SW480 (cell line): ENCODE measurements at places on chromosomes 1 and 21.

DNA sequence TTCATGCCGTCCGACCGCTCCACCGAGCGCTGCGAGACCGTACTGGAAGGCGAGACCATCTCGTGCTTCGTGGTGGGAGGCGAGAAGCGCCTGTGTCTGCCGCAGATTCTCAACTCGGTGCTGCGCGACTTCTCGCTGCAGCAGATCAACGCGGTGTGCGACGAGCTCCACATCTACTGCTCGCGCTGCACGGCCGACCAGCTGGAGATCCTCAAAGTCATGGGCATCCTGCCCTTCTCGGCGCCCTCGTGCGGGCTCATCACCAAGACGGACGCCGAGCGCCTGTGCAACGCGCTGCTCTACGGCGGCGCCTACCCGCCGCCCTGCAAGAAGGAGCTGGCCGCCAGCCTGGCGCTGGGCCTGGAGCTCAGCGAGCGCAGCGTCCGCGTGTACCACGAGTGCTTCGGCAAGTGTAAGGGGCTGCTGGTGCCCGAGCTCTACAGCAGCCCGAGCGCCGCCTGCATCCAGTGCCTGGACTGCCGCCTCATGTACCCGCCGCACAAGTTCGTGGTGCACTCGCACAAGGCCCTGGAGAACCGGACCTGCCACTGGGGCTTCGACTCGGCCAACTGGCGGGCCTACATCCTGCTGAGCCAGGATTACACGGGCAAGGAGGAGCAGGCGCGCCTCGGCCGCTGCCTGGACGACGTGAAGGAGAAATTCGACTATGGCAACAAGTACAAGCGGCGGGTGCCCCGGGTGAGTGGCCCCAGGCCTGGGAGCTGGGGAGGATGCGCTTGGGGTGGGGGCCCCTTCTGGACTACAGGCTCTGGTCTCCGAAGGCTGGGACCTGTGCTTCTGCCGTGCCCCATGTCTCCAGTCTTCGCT is 1.1 kb downstream of the SKI start:
- DNase-seq, result peak; percentile 39

GRCh38 chr1:229030630-229031029 is 240.3 kb upstream of the RAB4A start:
- no peak for DNase-seq

GRCh38 chr1:6646499-6647148 is 22.0 kb downstream of the THAP3 start:
- peak; percentile 58 for DNase-seq

DNA sequence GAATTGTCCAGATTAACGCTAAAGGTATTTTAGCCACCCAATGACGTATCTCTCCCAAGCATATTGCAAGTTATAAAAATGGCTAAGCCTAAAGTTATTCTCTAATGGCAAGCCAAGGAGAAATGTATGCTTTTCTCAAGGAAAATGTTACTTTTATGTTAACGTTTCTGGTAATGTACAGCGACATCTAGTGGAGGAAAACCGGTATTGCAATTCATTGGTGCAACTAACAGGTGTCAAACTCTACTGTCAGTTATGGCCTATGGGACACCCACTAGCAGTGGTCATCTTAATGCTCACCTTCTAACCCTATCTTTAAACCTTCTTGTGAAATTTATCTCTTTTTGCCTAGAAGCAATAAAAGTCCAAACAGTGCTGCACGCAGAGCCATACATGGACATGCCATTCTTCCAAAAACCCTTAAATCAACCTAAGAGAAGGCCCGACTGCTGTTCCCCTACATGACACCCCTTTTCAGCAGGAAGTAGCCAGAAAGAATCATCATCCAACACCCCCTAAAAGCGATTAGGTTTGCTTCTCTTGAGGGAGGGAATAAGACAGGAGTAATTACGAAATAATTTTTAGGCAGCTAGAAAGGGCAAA is 68.7 kb upstream of the LRIF1 start:
- peak; percentile 11 for DNase-seq

DNA sequence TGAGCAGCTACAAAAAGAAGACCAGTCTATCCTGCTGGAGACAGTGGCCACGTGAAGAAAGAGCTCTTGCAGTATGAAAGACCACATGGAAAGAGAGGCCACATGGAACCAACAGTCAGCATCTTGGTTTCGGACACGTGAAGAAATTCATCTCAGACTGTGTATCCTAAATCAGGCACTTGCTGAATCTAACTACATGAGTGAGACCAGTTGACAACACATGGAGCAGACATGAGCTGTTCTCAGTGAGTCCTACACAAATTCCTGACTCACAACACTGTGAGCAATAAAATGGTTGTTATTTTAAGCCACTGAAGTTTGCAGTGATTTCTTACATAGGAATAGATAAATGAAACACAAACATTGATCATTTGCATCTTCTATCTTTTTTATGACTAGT is 2.4 kb upstream of the TAF1A start:
- no peak for DNase-seq

DNA sequence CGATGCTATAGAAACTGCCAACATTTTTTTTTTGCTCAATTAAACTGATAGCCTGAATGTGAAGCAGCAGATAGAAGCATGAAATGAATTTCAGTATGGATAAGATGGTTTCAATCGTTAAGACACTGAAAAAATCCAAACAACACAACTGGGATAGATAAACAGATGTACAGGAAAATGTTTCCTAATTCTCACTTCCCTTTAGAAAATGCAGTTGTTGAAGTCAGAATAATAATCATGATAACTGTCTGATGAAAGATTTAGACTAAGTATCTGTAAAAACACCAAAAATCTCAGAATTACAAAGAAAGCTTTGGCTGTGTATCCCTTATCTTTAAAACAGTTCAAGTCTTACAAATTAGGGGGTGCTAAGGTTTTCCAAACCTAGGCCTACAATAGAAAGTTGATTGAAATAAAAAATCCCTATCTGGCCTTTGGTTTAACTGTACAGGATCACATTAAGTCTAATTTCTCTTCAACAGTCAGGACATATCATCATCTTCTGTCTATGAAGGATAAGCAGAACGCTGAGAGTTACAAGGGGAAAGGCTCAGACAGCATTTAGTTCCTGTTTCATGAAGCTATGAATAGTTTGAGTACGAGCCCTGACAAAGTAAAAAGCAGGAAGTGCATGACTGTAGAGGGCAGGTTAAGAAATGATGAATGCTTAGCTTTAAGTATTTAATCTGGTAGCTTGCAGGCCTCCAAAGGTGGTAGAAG is 203.2 kb downstream of the APP start:
- no peak for DNase-seq
